Fibroblast of mammary gland (primary cell): ENCODE measurements at places on chromosomes 3 and 15.
A peak's percentile ranks its signal among the peaks of the same experiment; 100 is the strongest.

DNA sequence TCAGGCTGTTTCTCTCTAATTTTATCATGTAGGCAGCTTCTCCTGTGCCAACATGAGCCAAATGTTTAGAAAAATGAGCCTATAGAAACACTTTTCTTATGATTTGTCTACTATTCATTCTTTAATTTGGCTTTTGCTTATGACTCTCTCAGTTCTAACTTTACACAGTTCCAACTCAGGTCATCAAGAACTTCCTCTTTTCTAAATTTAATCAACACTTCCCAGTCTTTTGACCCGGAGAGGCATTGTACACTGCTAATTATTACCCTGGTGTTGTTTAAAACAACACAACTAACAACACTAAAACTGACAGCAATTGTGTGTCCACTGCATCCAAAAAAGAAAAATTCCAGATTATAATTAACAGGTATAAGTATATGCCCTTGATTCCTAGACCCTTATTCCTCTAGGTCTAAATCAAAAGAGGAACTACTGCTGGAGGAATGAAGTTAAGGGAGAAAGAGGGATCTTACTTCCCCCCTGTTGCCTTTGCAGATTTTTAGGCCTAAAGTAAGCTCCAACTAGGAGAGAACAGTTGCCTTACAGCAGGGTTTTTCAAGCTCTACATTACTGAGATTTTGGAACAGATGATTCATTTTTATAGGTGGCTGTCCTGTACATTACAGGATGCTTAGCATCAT lies 332.2 kb upstream of the GOLIM4 start:
- DNase-seq, result no peak

GRCh38 chr3:65368866-65369265 lies 669.9 kb downstream of the MAGI1 start:
- DNase-seq, result no peak

- no peak for DNase-seq
These were observed 111.5 kb downstream of the PDZRN3 start for GRCh38 chr3:73513260-73513659.

- peak; percentile 32 for DNase-seq
These were observed 1.3 kb downstream of the SCAANT1 start for GRCh38 chr3:63910891-63911290.

DNA sequence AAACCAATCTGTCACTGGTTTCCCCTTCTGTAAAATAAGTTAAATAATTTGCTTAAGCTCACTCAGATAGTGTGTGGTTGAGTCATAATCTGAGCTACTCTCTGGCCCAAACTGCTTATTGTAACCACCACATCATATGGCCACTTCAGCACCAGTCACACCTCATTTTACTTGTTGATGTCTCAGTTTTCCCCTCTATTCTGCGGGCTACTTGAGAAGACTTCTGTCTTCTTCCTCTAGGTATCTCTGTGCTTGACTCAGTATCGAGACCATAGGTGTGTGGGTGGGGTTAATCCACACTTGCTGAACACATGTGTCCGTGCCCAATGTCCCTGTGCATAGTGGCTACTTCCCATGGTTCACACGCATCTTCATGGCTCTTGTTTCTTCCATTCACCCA lies 32.9 kb downstream of the CRYGS start:
- no peak for DNase-seq

GRCh38 chr3:160531311-160531710 lies 34.1 kb downstream of the KPNA4 start:
- no peak for DNase-seq
